ENCODE measurements at places on chromosomes 3 and 15. TPM values are rescaled to one million over a fixed set of nuclear protein-coding genes. Genes with fewer than 3 reads are reported as not detected.

GRM7 gene
- total RNA-seq: not detected

TMEM266 gene
- not detected for total RNA-seq

PYDC2 gene
- total RNA-seq: not detected

GOLGA6B gene
- not detected for total RNA-seq

NOX5 gene
- total RNA-seq: 0.36 TPM

HTR3E gene
- not detected for total RNA-seq

ELP6 gene
- total RNA-seq: 23.5 TPM

GABRA5 gene
- not detected for total RNA-seq

PIERCE2 gene
- 5.3 TPM for total RNA-seq

IL17RE gene
- 0.29 TPM for total RNA-seq

TTBK2 gene
- total RNA-seq: 15.2 TPM

OXSM gene
- 10.9 TPM for total RNA-seq

TM6SF1 gene
- 0.36 TPM for total RNA-seq

HRH1 gene
- total RNA-seq: 12.4 TPM

CTDSPL2 gene
- total RNA-seq: 75.3 TPM

RASL12 gene
- total RNA-seq: 0.36 TPM

Measured in osteoblast (primary cell).